ENCODE measurements at places on chromosomes 6 and 20.

DNA sequence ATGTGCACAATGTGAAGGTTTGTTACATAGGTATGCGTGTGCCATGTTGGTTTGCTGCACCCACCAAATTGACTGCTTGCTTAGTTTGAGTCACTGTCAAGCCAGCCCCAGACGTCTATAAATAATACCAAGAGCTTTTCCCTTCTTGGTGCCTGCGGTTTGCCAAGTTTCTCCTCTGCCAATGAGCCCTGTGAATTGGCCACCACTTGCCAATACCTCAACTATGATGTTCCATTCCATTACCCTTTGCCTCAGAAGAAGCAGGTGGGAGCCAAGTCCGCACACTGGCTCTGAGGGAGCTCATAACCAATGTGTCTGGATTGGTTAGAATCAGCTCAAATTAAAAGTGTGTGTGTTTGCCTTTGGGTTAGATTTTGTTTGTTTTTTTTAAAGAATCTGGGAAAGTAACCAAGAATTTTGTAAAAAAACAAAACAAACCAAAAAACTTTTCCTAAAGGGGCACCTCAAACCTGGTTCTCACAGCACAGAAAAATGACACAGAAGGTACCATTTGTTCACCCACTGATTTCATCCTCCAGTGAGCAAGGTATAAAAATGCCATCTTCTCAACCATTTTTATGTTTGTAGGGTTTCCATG, 244.7 kb upstream of the PRND start:
- peak; percentile 39 for DNase-seq

GRCh38 chr6:141026504-141026903, 1106.2 kb upstream of the GJE1 start:
- no peak for DNase-seq

GRCh38 chr6:34574647-34575293, 18.6 kb upstream of the SPDEF start:
- DNase-seq = no peak

- no peak for DNase-seq
Observed at GRCh38 chr20:54650052-54650719, 174.8 kb downstream of the DOK5 start.

DNA sequence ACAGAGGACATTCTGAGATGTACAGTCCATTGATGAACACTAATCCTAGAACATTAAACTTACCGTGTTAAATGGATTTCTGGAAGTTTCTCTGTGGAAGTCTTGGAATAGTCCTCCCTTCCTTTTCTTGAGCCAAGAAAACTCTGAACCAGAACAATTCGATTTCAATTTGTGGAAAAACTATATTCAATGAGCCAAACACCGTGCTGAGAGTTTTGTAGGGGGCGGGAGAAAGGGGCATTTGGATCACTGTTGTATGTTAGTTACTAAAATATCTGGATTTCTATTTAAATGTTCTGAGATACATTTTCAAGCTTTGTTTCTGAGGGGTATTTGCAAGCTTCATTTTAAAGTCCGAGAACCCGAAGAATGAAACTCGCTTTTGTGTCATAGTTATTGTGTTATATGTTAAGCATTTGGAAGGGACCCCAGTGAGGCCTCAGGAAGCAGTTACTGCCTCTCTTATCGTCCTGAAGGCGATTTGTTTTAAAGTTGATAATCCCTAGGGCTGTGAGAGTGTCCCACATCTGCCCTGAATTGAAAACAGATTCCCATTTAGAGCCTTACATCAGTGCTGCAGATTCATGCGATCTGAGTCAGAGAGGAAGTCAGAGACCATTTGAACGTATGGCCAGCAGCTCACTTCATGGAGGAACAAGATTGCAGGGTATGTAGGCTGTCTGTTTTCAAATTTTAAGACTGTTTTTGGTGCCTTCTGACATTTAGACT, 70.8 kb upstream of the SASH1 start:
- no peak for DNase-seq

DNA sequence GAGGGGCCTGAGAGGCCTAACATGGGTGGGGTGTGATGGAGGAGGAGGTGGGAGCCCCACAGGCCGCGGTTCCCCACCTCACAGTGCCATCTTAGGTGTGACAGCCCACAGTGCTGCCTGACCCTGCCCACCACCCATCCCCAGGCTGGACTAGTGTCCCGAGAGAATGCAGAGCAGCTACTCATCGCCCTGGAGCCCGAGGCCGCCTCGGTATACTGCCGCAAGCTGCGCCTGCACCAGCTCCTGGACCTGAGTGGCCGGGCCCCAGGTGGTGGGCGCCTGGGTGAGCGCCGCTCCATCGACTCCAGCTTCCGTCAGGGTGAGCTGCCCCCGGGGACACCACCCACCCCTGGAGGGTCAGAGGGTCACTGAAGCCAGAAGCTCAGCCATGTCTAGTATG, 15.6 kb downstream of the HSPA12B start:
- DNase-seq = no peak

DNA sequence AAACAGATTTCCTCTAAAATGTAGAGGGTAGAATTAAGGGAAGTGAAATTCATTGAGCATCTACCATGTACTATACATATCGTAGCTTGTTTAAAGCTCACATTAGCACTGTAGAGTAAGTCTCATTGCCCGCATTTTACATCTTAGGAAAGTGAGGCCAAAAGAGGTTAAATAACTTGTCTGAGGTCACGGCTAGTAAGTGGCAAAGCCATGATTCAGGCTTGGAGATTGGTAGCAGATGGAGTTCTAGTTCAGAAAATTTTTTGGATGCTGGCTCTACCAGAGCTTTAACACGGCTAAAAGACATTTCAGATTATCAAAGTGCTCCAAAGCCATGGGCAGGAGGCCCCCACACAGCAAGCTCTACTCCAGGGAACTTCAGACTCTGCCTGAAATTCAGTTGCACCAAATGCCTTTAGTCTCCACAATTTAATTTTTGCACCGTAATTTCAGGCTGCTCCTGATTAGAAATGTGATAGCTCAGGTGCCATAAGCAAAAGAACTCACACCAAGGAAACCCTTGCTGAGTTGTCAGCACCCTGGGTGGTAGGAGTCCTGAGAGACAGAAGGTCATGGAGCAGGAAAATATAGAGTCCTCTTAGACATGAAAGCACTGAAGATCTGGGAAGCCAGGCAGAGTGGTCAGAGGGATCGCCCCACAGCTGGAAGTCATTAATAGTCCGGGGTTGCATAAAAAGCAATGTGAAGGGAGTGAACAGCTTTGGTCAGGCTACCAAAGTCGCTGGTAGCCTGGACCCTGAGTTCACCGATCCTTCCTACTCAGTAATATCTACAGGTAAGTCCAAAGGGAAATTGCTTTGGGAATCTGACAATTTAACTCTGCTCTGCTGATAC, 55.2 kb upstream of the ASIP start:
- no peak for DNase-seq

DNA sequence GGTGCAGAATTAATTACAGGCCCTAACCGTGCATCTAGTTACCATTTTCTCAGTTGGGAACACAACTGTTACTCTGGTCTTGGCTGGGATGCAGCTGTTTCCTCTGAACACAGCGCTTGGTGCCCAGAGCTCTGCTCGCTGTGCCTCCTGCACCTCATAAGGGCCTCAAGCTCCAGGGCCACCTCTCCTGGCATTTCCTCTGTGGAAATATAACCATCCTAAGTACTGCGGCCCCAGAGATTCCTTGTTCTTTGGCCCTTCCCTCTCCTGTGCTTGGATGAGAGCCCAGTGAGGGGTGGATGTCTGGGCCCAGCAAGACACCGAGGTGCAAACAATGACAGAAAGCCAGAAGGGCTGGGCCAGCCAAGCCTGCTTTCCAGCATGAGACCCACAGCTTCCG, 169.9 kb upstream of the CST7 start:
- DNase-seq = no peak

- DNase-seq = peak; percentile 16
Observed at GRCh38 chr6:18302561-18303439, 38.5 kb upstream of the DEK start.

DNA sequence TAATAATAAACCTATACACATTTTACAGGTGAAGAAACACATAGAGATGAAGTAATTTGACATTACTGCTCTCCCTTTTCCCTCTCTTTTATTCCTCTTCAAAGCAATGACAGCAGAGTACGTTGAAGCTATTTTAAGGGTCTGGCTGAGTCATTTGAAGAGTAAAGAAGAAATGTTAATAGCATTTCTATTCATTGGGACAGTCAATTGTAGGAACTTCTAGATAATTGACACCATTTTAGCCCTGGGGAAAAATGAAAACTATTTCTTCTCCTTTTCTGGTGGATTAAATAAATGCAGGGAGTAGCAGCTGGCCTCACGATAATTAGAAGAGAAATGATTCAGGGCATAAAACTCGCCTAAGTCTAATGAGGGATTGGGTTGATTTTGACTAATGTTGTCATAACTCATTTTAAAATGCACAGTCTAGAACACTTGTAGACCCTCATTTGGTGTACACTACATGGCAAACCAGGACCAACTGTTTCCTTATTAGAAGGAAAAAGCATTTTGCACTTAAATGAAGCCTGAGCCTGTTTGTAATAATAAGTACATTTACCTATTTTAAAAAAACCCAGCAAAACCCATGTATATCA, 48.1 kb downstream of the RIPOR2 start:
- DNase-seq = no peak

- no peak for DNase-seq
Observed at GRCh38 chr6:144820270-144820669, 535.1 kb downstream of the UTRN start.
